Left ventricle myocardium inferior (tissue), 1 donor: ENCODE measurements at places on chromosomes 7 and 10. TPM values are rescaled to one million over a fixed set of nuclear protein-coding genes. Genes with fewer than 3 reads are reported as not detected.

Gene LIPF
- total RNA-seq, result not detected

Gene ITGB8
- total RNA-seq, result 1.5 TPM

Gene SFRP5
- 8.7 TPM for total RNA-seq

Gene PTF1A
- total RNA-seq, result not detected

Gene FAM25C
- total RNA-seq, result not detected

Gene HELLS
- total RNA-seq, result 0.91 TPM

Gene PIP
- total RNA-seq, result not detected
